Hematopoietic multipotent progenitor cell treated with erythropoietin and hydrocortisone succinate and interleukin-3 and kit ligand, for 17 days (in vitro differentiated cells): ENCODE measurements at places on chromosomes 6 and 20.
A peak's percentile ranks its signal among the peaks of the same experiment; 100 is the strongest.

- DNase-seq = no peak
These were observed 47.9 kb downstream of the TGM2 start for GRCh38 chr20:38117205-38117604.

GRCh38 chr20:37622728-37623127 is 71.1 kb upstream of the CTNNBL1 start:
- DNase-seq = no peak

GRCh38 chr6:74932232-74932888 is 273.5 kb downstream of the COL12A1 start:
- no peak for DNase-seq

- peak; percentile 78 for DNase-seq
These were observed 15.2 kb upstream of the MRPS18A start for GRCh38 chr6:43702534-43703440.

GRCh38 chr6:161906571-161906970 is 632.7 kb upstream of the AGPAT4 start:
- no peak for DNase-seq

DNA sequence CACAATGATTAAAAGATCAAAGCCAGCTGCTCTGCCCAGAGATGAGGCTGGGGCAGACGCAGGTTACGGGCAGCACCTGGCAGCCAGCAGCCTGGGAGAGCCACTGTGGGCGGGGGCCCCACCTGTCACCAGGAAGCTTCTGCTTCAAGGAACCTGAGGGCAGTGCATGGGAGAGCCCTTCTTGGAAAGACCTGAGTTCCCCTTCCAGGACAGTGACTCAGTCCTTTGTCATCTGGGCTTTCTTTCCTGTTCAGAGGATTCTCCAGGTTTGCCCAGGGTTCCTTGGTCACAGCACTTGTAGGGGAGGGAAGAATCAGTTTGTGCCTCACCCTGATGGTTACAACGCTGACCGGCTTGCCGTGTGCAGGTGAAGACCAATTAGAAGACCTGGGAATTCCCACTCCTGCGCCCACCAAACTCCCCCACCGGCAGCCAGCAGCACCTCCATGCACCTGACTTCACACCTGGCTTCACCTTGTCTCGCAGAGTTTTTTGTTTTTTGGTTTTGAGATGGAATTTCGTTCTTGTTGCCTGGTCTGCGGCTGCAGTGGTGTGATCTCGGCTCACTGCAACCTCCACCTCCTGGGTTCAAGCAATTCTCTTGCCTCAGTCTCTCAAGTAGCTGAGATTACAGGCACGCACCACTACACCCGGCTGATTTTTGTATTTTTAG is 2.0 kb downstream of the ZBP1 start:
- no peak for DNase-seq

DNA sequence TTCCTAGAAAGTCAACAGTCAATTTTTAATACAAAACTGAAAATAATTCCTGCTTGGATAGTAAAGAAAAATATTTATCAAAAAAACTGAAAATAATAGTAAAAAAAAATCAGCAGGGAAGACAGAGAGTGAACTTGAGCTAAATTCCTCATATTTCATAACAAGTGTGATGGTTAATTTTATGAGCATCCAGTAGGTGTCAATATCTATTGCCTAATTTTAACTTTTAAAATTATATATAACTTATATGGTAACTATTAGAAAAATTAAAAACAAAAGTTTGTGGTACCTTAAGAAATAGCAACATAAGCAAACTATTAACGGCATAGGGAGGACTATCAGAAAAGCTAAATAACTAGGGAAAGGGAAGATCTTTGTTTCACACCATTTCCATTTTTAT is 2.1 kb downstream of the EPM2A start:
- no peak for DNase-seq

DNA sequence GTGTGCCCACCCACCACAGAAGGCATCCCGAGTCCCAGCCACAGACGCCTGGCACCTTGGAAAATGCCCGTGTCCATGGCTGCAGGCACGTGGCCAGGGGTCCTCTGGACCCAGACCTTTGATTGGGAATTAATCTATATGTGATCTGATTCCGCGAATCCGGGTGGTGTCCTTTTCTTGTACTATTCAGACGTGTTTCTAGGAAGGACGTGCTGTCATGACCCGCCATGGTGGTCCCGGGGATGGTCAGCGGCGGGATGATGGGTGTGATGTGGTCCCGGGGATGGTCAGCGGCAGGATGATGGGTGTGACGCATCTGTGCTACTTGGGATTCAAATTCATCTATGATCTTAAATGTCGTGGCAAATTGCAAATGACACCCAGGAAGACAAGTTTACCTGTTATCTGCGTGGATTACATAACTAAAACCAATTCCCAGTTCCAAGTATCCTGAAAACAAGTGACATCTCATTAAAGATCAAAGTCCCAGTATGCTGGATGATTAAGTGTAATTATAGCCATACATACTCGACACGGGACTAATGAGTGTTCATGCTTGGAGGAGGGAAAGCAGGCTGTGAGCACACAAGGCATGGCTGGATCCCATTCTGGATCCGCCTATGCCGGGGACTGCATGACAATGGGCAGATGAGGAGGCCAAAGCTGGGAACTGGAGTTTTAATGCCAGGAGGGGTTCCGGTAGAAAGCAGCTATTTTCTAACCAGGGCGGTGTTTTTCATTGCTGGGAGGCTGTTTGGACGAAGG is 256.5 kb downstream of the TAF4 start:
- DNase-seq = no peak

GRCh38 chr6:10668126-10668917 is 26.1 kb downstream of the C6orf52 start:
- no peak for DNase-seq

- DNase-seq = no peak
These were observed 109.1 kb downstream of the C6orf58 start for GRCh38 chr6:127686084-127686483.

DNA sequence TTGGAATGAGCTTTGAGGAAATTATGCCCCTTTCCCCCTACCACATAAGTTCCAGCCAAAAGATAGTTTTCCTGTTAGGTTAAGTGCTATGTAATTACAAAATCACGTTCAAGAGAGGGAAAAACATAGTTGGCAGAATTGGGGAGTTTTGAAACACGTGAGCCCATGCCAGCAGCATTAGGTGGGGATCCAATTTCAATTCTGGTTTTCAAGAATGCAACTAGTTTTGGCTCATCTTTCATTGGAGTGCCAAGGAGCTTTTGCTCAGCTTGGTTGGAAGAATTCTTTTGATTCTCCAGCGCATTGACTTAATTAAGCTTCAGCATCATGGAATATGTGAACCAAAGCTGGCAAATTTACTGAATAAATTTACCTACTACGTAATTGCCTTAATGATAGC is 95.9 kb downstream of the SAMD5 start:
- DNase-seq = no peak

DNA sequence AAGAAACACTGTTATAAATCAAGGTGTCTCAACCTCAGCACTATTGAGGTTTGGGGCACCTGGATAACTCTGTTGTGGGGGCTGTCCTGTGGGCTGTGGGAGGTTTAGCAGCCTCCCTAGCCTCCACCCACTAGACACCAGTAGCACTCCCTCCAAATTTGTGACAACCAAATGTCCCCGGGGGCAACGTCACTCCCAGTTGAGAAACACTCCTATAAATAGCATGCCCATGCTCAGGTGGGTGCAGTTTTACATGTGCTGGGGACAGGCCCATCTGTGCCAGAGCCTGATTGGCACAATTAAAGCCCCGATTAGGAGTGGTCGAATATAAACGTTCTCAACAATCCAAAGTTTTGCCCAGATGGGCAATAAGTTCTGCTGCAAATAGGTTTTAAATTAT is 78.9 kb downstream of the FAM50B start:
- DNase-seq = no peak

GRCh38 chr6:159443417-159443920 is 249.6 kb downstream of the SOD2 start:
- no peak for DNase-seq

- DNase-seq = no peak
These were observed 37.0 kb downstream of the SYTL3 start for GRCh38 chr6:158686791-158687381.

GRCh38 chr20:24913076-24913628 is 35.9 kb upstream of the CST7 start:
- DNase-seq = no peak
